ENCODE measurements at places on chromosomes 1 and 21. TPM values are rescaled to one million over a fixed set of nuclear protein-coding genes. Genes with fewer than 3 reads are reported as not detected.

The SOD1 gene
- 308 TPM for total RNA-seq

The PARK7 gene
- 606 TPM for total RNA-seq

The CFAP298 gene
- total RNA-seq: 49.7 TPM

The MPZ gene
- 2.6 TPM for total RNA-seq

The OR2L3 gene
- total RNA-seq: not detected

The CFHR3 gene
- total RNA-seq: not detected

The SLC2A5 gene
- not detected for total RNA-seq

The NR5A2 gene
- total RNA-seq: not detected

The EVA1B gene
- 13.9 TPM for total RNA-seq

Measured in activated CD8-positive, alpha-beta memory T cell treated with anti-CD3 and anti-CD28 coated beads for 36 hours (primary cell).